ENCODE measurements at places on chromosomes 12 and 14.

- no peak for DNase-seq
These were observed at the start of gene PRIMA1 for GRCh38 chr14:93788293-93788542. TSS of gene PRIMA1 (minus strand) at chr14:93788485. CDS start at chr14:93787718, 767 bp downstream.

DNA sequence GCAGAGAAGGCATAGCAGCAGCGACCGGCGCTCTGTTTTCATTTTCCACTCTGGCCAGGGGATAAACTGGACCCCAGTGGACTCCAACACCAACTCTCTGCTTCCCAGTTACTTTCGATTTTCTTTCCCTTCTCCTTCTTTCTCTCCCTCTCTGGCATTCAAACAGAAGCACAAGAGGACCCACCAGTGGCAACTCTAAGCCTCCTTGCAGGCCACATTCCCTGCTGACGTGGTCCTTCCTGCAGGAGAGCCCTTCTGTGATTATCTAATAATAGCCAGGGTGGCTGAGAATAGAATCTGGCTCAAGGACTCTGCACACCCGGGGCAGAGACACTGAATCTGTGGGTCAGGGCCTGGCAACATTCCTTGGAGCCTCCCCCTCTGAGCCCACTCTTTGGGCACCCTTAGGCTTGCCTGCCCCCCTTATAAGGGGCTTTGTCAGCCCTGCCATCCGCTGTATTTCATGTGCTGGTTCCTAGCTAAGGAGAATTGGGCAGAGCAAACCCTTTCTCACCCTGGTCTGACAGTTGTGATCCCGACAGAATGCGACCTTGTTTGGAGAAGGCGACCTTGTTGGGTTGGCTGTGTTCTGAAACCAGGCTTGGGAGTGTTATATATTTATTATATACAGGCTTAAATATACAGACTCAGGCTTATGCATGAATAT is 8.2 kb upstream of the HOXC6 start:
- no peak for DNase-seq

DNA sequence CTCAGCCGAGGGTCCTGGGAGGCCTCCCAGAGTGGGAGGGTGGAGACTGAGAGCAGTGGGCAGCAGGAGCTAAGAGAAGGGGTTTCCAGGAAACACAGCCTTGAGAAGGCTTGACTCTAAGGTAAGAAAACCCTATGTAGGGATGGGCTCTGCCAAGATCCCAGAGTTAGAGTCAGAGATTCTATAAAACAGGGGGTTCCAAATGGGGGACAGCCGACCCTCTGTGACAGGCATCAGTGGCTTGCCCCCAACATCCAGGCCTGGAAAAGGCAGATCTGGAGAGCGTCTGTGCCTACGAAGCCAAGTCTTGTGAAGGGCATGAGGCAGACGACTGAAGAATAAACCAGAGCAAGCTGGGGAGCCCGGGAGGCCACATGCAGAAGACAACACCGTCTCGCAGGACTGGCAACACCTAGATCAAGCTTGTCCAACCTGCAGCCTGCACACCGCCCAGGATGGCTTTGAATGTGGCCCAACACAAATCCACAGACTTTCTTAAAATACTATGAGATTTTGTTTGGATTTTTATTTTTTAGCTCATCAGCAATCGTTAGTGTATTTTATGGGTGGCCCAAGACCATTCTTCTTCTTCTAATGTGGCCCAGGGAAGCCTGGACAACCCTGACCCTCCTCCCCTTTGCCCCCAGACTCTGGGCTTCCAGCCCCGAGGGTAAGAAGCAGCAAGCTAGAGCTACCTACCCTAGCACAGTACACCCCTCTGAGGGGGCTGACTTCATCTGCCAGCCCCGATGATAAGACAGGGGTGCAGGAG is 42.1 kb downstream of the PRMT8 start:
- no peak for DNase-seq

- no peak for DNase-seq
These were observed 141.6 kb downstream of the ITPR2 start for GRCh38 chr12:26691234-26691970.

- no peak for DNase-seq
These were observed 64.9 kb upstream of the LMNTD1 start for GRCh38 chr12:25617991-25618390.

DNA sequence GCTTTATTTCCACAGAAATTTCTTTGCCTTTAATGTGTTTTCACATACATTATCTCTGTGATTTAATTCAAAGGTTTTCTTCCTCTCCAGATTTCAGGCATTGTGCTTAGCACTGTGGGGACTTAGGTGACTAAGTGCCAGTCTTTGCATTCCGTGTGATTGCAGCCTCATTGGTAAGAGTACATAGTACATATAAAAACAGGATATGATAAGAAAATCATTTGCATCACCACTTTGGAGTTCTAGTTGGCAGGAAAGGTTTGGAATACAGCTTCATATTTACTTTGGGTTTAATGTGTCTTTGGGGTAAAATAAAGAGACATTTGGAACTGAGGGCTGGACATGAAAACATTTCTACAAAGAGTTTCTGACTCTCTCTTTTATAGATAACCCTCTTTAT is 37.8 kb upstream of the C12orf75 start:
- DNase-seq: no peak

DNA sequence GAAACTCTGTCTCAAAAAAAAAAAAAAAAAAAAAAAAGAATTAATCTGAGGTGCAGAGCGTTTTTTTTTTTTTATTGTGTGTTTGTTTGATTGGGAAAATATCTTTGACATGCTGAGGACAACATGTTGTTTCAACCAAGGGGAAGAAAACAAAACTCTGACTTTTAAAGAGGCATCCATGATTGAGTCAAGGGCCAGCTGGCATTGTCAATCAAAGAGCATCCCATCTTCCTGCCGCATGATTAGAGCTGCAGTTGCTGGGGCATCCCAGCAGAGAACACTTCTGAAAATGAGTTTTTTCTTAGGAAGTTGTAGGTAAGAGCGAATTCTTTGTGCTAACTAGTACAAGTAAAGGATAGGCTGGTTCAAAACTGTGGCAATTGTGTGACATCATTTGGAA is 200.9 kb upstream of the DAAM1 start:
- no peak for DNase-seq

All from CD4-positive, alpha-beta T cell treated with Interleukin-1 beta for 1 hour (primary cell).